ENCODE measurements at places on chromosomes 7 and 10. TPM values are rescaled to one million over a fixed set of nuclear protein-coding genes. Genes with fewer than 3 reads are reported as not detected.

- no peaks in the 10 kb centered on the region for H3K4me1 ChIP-seq
- H3K27ac ChIP-seq: no peak overlapping the region
- DNase-seq: no peak
These were observed 78.0 kb downstream of the SAMD9 start for GRCh38 chr7:93039786-93040185.

DNA sequence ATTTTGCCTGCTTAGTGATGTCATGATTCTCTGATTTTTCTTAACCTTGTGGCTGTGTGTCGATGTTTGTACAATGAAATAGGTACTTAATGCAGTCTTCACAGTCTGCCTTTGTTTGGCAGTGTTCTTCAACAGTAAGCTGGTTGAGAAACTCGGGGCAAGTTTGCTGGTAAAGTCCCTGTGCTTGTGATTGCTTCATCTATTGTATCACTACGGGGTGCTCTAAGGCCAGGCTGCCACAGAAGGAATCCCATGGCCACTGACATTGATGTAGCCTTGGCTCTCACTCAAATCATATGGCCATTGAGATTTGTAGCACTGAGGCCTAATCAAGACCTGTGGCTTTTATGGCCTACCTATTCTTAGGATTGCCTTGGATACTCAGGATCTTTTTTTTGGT lies 33.5 kb upstream of the PRSS37 start:
- no peak overlapping the region for H3K27ac ChIP-seq
- no peak overlapping the region for H3K4me3 ChIP-seq
- no peaks in the 10 kb centered on the region for H3K4me1 ChIP-seq
- H3K36me3 ChIP-seq: no peaks in the 10 kb centered on the region

DNA sequence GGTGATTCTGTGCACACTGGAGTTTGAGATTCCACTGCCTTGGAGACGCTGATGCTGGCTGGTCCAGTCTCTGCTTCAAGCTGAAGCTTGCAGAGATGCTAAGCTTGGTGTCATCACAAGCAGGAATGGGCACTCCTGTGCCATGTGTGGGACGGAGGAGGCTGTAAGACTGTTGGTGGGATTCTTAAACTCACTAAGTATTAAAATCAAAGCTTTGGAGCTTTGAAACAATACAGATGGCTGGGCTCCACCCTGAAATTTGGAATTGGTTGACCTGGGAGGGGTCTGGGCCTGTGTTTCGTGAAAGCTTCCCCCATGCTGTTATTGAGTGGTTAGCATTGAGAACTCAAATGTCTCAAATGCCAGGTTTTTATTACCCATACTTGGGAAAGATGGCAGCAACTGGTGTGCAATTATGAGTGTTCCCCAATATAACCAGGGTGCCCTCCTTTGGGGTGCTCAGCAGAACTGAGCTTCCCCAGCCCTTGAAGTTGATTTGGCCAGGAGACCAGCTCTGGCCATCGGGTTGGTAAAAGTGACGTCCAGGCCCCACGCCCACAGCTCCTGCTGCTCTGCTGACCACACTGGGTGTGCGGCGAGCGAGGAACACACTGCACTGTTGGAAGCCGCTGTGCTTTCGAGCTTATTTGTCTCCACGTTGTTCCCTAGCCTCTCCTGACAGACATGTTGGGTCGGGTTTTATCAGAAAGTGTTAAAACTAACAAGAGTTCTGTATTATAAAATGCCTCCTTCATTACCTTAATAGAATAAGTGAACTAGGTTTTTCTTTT lies 377.7 kb downstream of the GLRX3 start:
- no peaks in the 10 kb centered on the region for H3K4me1 ChIP-seq
- no peaks in the 10 kb centered on the region for H3K27me3 ChIP-seq
- no peak overlapping the region for H3K27ac ChIP-seq
- no peaks in the 10 kb centered on the region for H3K36me3 ChIP-seq

DNA sequence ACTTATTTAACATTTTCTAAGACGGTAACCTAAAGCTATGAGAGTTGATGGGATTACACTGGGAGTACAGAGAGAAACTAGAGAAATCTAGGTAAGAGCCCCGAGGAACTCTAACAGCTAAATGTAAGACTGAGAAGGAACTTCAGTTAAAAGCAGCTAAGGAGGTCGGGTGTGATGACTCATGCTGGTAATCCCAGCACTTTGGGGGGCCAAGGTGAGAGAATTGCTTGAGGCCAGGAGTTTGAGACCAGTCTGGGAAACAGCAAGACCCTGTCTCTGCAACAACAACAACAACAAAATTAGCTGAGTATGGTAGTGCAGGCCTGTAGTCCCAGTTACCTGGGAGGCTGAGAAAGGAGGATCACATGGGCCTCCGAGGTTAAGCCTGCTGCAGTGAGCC lies 24.0 kb downstream of the FRA10AC1 start:
- DNase-seq: no peak
- no peak overlapping the region for H3K4me3 ChIP-seq
- peaks cover 49% of the 10 kb centered on the region for H3K36me3 ChIP-seq
- no peaks in the 10 kb centered on the region for H3K4me1 ChIP-seq
- H3K27me3 ChIP-seq: no peaks in the 10 kb centered on the region

GRCh38 chr7:47771990-47772360 lies 176.3 kb downstream of the PKD1L1 start:
- H3K27me3 ChIP-seq: no peaks in the 10 kb centered on the region
- no peak overlapping the region for H3K4me3 ChIP-seq
- peaks cover 6% of the 10 kb centered on the region for H3K4me1 ChIP-seq

GRCh38 chr7:90850066-90850465 lies 253.9 kb downstream of the CDK14 start:
- H3K4me1 ChIP-seq: no peaks in the 10 kb centered on the region
- H3K27me3 ChIP-seq: no peaks in the 10 kb centered on the region
- H3K36me3 ChIP-seq: no peaks in the 10 kb centered on the region
- H3K4me3 ChIP-seq: no peak overlapping the region

DNA sequence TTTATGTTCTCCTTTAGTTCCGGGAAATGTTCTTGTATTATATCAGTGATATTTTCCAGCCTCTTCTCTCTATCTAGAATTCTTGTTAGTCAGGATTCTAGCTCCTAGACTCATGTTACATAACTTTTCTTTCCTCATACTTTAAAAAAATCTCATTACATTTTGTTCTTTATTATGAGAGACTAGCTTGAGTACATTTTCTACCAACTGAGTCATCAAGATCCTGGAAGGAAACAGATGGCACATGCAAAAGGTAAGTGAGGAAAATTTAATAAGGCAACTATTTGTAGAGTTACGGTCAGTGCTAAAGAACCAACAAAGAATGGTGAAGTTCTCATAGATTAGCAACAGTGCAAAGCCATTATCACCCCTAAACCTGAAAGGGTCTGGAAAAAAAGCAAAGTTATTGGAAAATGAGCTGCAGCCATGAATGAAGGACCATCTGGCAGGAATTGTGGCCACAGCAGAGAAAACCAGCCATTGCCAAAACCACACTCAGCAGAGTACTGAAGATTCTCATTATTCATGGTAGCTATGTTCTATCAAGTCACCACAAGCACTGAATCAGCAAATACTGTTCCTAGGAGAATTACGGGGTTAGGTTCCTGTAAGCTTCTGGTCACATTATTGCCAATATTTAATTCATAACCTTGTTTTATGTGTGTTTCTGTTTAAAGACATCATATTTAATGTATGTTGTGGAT lies 98.3 kb upstream of the C7orf33 start:
- no peaks in the 10 kb centered on the region for H3K27me3 ChIP-seq
- no peaks in the 10 kb centered on the region for H3K36me3 ChIP-seq
- H3K4me3 ChIP-seq: no peak overlapping the region
- no peak overlapping the region for H3K27ac ChIP-seq
- no peak for DNase-seq

DNA sequence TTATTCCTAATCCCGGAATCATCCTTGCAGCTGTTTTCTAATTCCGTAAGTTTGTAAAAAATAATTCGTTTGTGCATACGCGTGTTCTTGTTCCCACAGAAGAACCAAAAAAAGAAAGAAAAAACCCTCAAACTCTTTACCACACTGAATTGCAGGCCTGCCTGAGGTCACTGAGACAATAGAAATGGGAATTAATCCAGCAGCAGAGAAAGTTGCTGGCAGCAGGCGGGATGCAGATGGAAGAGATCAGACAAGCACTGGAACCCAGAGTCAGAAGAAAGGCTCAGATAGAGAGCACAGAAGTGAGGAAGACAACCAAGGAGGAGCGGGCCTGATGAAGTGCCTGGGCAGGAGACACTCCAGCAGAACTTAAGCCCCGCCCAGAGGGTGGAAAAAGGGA lies 141.5 kb upstream of the VWC2 start:
- H3K36me3 ChIP-seq: no peaks in the 10 kb centered on the region
- no peaks in the 10 kb centered on the region for H3K4me1 ChIP-seq

- peak; percentile 50 for DNase-seq
- no peaks in the 10 kb centered on the region for H3K36me3 ChIP-seq
- peak overlapping the region; percentile 73 for H3K27ac ChIP-seq
- no peak overlapping the region for H3K4me3 ChIP-seq
- H3K4me1 ChIP-seq: peaks cover 9% of the 10 kb centered on the region
- no peaks in the 10 kb centered on the region for H3K27me3 ChIP-seq
These were observed 174.8 kb upstream of the PRPS1L1 start for GRCh38 chr7:18202315-18203045.

DNA sequence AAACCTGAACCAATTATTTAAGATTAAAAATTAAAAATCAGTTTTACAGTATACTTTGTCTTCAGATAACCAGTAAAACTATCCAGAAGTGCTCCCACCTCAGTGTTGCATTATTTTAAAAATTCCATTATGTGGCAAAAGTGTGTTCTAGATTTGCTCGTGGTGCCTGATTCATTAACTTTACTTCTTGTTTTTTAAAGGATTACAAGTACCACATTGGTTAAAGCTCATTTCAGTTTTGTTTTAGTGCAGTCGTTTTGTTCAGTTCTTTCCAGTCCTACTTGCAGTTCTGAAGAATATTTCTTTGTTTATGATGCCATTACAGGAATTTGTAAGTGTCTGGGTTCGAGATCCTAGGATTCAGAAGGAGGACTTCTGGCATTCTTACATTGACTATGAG lies 69.0 kb downstream of the SNX10 start:
- H3K27me3 ChIP-seq: no peaks in the 10 kb centered on the region
- DNase-seq: no peak
- peaks cover 37% of the 10 kb centered on the region for H3K4me1 ChIP-seq
- H3K27ac ChIP-seq: peak overlapping the region; percentile 71
- no peak overlapping the region for H3K4me3 ChIP-seq
- peaks cover 3% of the 10 kb centered on the region for H3K36me3 ChIP-seq

Gene RPP38
- polyA plus RNA-seq: 14.4 TPM

Gene HEPACAM2
- polyA plus RNA-seq: not detected

Gene FRA10AC1
- 5.0 TPM for polyA plus RNA-seq

Gene PIK3AP1
- polyA plus RNA-seq: 167 TPM

Gene GRM8
- polyA plus RNA-seq: 0.13 TPM

Gene NODAL
- 0.07 TPM for polyA plus RNA-seq

Gene OR2A12
- polyA plus RNA-seq: not detected
